ENCODE measurements at places on chromosomes 1 and 21.

- DNase-seq = no peak
Observed at GRCh38 chr1:64065571-64065970, 137.9 kb upstream of the UBE2U start.

GRCh38 chr1:61741711-61742619, at the start of gene PATJ:
Gene PATJ, plus strand, starts transcription at chr1:61742480. Its CDS starts 20,413 bp downstream, at chr1:61762893.
- DNase-seq = peak; percentile 27

DNA sequence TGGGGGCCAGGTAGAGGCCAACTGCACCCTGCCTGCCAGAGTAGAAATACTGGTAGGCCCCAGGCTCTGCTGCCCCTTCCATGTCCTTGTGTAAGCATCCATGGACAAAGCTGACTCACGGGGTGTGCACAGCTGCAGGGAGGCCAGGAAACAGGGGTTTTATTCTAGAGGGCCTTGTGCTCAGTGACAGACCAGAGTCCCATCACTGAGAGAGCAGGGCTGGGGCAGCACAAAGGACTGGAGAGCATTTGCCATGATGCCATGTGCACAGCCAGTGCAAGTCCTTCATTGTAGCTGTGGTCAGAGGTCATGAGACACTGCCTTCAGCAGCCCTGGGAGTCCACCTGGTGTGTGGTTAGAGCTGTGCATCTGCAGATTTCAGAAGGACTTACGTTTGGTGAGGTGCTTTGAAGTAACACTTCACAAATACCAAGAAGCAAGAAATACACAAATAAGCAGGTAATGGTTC, 8.1 kb downstream of the ARF1 start:
- DNase-seq = no peak

DNA sequence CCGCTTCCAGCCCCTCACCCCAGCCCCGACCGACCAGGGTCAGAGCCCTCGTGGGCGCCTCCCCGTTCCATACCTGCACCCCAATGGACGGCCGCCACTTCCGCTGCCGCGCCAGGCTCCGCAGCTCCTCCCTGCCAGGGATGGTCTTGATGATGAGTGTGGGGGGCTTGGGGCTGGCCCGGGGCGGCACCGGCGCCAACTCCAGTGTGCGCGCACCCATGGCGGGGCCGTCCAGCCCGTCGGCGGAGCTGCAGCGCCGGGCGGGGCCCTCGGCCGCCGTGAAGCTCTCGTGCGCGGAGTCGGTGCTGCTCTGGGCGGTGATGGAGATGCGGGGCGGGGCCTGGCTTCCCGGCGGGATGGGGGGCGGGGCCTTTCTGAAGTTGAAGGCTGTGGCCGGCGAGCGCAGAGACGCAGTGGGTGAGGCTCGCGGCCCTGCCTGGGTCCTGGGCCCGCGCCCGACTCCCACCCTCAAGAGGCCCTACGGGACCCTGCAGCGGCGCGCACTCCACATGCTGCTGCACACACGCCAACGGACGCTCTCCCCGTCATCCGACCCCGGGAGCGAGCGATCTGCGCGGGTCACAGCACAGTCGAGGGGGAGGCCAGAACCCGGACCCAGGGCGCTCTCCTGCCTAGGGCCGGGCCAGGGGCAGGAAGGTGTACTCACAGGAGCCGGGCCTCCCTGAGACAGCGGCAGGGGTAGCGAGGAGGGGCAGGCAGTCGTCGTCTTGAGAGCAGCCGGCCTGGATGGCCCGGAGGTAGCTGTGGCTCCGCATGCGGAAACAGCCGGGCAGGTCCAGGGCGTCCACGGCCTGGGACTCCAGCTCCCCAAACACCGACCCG, 26.1 kb upstream of the SMIM12 start:
- DNase-seq = no peak

- DNase-seq = no peak
Observed at GRCh38 chr1:212792396-212792908, 758 bp downstream of the TATDN3 start.

GRCh38 chr1:72366466-72366865, 84.1 kb upstream of the NEGR1 start:
- DNase-seq = no peak

GRCh38 chr21:33578959-33579542, 9.4 kb downstream of the DONSON start:
- DNase-seq = no peak

- no peak for DNase-seq
Observed at GRCh38 chr1:199724049-199724448, 303.5 kb upstream of the NR5A2 start.

- DNase-seq = no peak
Observed at GRCh38 chr1:110321846-110322245, 17.3 kb upstream of the RBM15 start.

GRCh38 chr1:12608311-12608957, 9.6 kb downstream of the DHRS3 start:
- DNase-seq = no peak

- no peak for DNase-seq
Observed at GRCh38 chr1:153498746-153499145, 37.0 kb downstream of the S100A6 start.

- DNase-seq = no peak
Observed at GRCh38 chr1:27438621-27439061, 46.2 kb downstream of the GPR3 start.

GRCh38 chr1:56547977-56548376, 31.4 kb downstream of the PLPP3 start:
- DNase-seq = no peak

- no peak for DNase-seq
Observed at GRCh38 chr1:213687832-213688231, 299.9 kb upstream of the PROX1 start.

GRCh38 chr21:45590246-45590725, 48.0 kb upstream of the SLC19A1 start:
- peak; percentile 63 for DNase-seq

GRCh38 chr1:16260814-16261213, 23.8 kb upstream of the CPLANE2 start:
- DNase-seq = no peak

DNA sequence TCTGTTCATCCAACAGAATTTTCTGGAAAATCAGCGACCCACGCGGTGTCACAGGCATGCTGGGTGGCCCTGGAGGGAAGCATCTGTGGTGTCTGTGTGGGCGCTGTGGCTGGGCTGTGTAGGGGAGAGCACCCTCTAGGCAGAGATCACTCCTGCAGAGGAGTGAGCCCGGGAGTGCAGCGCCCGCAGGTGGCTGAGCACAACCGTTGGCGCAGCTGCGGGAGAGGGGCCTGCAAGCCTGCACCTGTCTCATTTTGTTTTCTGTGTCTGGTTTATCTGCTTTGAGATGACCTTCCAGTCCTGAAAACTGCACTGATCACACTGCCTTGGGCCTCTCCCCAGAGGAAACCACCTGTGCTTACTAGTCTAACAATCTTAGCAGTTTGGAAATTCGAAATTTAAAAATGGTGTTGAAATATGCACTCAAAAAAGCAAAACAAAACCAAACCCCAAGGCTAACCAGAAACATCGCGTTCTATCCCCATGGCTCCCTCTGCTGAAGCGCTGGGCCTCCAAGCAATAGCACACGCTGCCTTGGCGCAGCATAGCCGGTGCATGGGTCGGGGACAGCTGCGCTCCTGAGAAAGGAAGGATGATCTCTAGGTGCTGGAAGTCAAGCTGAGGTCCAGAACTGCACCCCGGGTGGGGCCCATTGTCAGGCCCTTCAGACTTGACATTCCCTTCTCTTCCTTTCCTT, 4.8 kb downstream of the FAM3B start:
- peak; percentile 3 for DNase-seq

GRCh38 chr21:43810505-43811261, 21.3 kb downstream of the RRP1 start:
- peak; percentile 82 for DNase-seq

GRCh38 chr1:22225858-22226589, 83.1 kb upstream of the WNT4 start:
- DNase-seq = no peak

DNA sequence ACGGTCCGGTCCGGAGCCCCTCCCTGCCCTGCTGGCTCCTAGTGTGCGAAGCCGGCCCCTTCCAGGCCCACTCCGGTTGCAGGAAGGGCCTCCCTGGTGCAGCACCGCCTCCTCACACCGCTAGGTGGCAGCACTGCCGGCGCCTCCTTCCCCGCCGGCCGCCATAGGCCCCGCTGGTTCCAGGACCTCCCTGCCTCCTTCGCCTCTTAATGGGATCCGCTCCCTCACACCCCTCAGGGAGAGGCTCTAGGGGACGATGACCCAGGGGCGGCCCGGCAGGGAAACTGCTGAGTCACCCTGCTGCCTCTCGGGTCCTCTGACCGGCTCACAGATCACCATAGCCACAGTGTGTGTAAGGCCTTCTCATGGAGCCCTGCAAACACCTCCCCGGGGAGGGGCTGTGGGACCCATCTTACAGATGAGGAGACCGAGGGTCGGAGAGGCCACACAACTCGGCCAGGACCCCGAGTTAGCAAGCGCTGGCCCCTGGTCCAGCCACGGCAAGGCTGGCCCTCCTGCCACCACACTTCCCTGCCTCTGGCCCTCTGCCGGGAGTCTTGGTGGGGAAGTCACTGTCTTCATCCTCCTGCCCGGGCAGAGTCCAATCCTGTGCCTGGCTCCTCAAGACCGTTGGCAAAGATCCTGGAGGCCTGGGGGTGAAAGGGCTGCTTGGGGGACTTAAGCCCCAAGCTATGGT, 1.6 kb upstream of the AJAP1 start:
- DNase-seq = peak; percentile 18

All from stimulated activated CD8-positive, alpha-beta memory T cell treated with anti-CD3 and anti-CD28 coated beads, Interleukin-7, amount 100 ng/mL, for 48 hours (primary cell).